ENCODE measurements at places on chromosomes 12 and 14. TPM values are rescaled to one million over a fixed set of nuclear protein-coding genes. Genes with fewer than 3 reads are reported as not detected.

Gene NGDN
- total RNA-seq: 59.7 TPM

Gene A2M
- not detected for total RNA-seq

Gene CLEC12A
- total RNA-seq: not detected

Gene PRIMA1
- 0.32 TPM for total RNA-seq

Gene ARHGAP9
- 0.17 TPM for total RNA-seq

Gene KITLG
- total RNA-seq: 16.2 TPM

Gene RPGRIP1
- 0.10 TPM for total RNA-seq

Gene FBLN5
- 5.0 TPM for total RNA-seq

Gene FAM90A1
- 0.21 TPM for total RNA-seq

Gene TEX22
- total RNA-seq: 0.36 TPM

Gene FOXN4
- total RNA-seq: 0.03 TPM

Gene LRP1-AS
- total RNA-seq: not detected

Gene LHX5
- total RNA-seq: not detected

Gene POTEG
- total RNA-seq: not detected

Gene GARIN6
- total RNA-seq: not detected

Gene ZNF891
- 0.37 TPM for total RNA-seq

Gene ANG
- total RNA-seq: 11.3 TPM

Gene TOMM20L
- not detected for total RNA-seq

Measured in A549 treated with Hydrocortisone at 1 μM for 4 hours (cell line).